CD8-positive, alpha-beta memory T cell (primary cell): ENCODE measurements at places on chromosomes 1 and 21.

- no peak overlapping the region for H3K4me3 ChIP-seq
- no peaks in the 10 kb centered on the region for H3K4me1 ChIP-seq
Measured at GRCh38 chr1:162976628-162977027, 92.5 kb upstream of the RGS4 start.

GRCh38 chr1:228006786-228007048 lies at the start of gene WNT3A:
WNT3A (plus strand) TSS chr1:228006998; CDS start chr1:228007129, 131 bp downstream.
- no peak within 1 kb of the TSS for H3K27ac ChIP-seq
- H3K36me3 ChIP-seq = no peaks in the 10 kb centered on the region
- H3K4me3 ChIP-seq = no peak within 1 kb of the TSS

- peaks cover 38% of the 10 kb centered on the region for H3K36me3 ChIP-seq
- H3K4me1 ChIP-seq = peaks cover 13% of the 10 kb centered on the region
- no peak for DNase-seq
- no peak overlapping the region for H3K27ac ChIP-seq
- H3K4me3 ChIP-seq = no peak overlapping the region
Measured at GRCh38 chr21:34869545-34869944, 179.6 kb downstream of the RUNX1 start.

- no peak overlapping the region for H3K4me3 ChIP-seq
- H3K4me1 ChIP-seq = no peaks in the 10 kb centered on the region
- H3K36me3 ChIP-seq = no peaks in the 10 kb centered on the region
- DNase-seq = no peak
- no peak overlapping the region for H3K27ac ChIP-seq
Measured at GRCh38 chr1:187096689-187097088, 267.9 kb downstream of the PLA2G4A start.

DNA sequence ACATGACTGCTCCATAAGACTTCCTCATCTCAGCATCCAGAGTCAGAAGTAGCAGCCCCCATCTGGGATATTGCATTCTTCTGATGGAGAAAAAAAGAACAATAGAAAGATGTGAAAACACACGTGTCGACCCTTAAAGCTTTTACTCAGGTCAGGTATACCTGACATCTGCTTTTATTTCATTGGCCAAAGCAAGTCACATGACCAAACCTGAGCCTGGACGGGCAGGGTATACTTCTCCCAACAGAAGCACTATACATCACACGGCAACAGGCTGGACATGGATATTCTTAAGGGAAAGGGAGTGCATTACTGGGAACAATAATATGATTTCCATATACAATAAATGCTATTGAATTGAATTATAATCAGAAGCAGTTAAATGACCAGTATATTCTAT lies 243.3 kb downstream of the LMO4 start:
- H3K27ac ChIP-seq = no peak overlapping the region
- H3K36me3 ChIP-seq = no peaks in the 10 kb centered on the region
- no peak for DNase-seq
- no peaks in the 10 kb centered on the region for H3K27me3 ChIP-seq

DNA sequence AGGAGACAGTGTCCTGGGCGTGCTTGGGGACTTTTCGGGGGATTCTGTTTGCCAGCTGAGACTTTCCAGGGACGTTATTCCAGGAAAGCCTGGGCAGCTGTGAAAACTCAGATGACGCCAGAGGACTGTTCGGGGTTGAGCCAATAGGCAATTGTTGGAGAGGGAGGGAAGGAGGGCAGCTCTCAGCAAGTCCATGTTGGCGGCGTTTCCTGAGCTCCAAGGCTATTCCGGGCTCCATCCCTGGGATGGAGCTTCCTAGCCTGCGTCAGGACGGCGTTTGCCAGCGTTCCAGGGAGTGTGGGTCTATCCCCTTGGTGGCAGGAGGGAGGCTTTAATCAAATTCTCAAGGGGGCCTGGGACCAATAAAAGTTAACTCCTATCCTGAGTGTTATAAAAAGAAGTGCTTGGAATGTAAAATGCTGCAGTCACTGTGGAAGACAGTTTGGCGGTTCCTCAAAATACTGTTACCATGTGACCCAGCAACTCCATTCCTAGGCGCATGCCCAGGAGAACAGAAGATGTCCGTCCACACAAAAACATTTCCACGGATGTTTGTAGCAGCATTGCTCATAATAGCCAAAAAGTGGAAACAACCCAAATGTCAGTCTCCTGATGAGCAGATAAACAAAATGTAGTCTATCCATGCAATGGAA lies 15.2 kb downstream of the SLC27A3 start:
- no peaks in the 10 kb centered on the region for H3K27me3 ChIP-seq
- DNase-seq = no peak
- H3K36me3 ChIP-seq = no peaks in the 10 kb centered on the region
- no peak overlapping the region for H3K27ac ChIP-seq
- no peak overlapping the region for H3K4me3 ChIP-seq
